ENCODE measurements at places on chromosomes 11 and 22.

GRCh38 chr11:96254087-96254486 is 88.9 kb downstream of the MAML2 start:
- DNase-seq: no peak

GRCh38 chr11:75445315-75445953 is 12.4 kb upstream of the KLHL35 start:
- peak; percentile 33 for DNase-seq

DNA sequence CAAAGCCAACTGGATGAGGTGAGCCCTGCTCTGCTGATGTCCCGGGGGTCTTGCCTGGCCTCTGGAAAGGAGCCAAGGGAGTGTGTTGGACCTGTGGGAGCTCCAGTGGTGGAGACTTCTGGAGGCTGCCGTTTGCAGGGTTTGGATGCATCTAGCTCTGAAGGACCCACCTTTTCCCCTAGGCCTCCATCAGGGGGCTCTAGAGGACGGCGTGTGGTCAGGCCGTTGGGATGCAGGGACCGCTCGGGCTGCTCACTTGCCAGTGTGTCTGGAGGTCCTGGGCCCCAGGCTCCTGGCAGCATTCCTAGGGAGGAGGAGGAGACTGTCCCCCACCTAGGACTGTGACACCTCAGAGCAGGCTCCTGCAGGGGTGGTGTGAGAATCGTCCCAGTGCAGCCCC is 58.3 kb downstream of the PRDM11 start:
- peak; percentile 51 for DNase-seq

DNA sequence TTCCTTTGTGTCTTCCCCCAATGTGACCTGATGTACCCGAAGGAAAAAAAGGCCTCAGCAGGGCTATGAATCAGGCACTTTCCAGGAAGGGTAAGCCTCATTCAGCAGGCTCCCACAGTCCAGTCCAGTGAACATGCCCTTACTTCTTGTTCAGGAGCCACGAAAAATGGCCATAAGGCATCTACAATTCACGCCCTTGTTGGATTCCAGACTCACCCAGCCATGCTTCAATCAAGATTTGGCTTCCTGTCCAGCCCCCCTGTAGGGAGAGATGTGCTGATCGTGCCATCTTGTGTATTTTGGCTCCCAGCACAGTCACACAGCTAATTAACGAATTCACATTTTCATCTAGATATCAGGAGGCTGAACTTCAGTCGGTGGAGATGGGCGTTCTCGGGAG is 9.9 kb upstream of the KCNJ5 start:
- DNase-seq: no peak

- DNase-seq: no peak
These were observed 18.0 kb downstream of the CNTF start for GRCh38 chr11:58640386-58641023.

DNA sequence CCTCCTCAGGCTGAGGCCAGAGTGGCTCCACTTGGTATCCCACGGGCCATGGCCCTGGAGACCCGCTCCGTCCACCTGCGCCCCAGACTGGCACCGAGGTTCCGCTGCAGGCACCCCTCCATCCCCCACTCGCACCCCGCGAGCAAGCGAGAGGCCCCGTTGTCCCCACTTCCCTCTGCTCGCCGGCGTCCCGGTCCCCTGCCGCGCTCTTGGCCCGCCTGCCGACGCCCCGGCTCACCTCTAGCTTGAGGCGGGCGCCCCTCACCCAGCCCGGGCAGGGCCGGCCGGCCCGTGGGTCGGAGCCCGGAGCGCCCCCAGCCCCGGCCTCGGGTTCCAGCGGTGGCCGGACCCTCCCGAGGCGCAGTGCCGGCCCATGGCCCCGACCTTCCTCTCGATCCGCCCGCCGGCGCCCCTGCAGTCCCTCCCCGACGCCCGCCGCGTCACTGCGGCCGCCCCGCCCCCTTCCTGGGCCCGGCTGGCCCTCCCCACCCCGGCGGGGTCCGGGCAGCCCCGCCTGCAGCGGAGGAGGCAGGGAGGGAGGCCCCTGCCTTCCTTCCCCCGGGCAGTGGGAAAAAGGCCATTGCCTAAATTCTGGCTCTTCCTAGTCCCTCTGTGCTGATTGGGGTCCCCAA is at the start of gene PITPNM1:
Gene PITPNM1 (minus strand): TSS at position 414 of the 632 bp plus-strand sequence. CDS start 1,183 bp downstream, outside the sequence.
- DNase-seq: no peak

DNA sequence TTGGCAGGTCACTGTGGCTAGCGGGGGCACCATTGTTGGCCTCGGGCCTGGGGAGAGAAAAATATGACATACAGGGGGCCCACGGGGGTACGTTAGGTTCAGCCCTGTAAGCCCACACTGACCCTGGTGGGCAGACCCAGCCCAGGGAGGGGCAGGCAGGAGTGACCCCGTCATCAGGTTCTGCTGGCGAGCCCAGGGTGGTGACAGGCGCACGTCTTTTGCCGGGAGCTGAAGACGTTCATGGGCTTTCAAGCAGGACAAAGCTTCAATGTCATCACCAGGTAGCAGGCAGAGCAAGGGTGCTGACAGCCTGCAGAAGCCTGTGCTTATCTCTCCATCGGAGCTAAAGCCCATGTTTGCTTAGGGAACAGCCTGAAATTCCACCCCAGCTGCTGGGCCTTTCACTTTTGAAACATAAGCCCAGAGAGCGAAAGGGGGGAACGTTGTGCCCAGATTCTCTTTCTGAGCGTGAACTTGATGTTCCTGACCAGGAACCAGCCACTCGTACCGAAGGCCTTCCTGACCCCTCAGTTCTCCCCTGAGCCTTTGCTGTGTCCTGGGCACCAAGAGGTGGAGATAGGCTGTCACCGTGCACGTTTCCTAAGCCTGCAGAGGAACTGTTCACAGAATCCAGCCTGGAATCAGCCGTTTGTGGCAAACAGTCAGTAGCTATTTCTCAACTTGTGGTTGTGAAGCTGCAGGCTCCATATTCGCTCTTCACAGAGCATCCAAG is 74.0 kb upstream of the ATXN10 start:
- no peak for DNase-seq

DNA sequence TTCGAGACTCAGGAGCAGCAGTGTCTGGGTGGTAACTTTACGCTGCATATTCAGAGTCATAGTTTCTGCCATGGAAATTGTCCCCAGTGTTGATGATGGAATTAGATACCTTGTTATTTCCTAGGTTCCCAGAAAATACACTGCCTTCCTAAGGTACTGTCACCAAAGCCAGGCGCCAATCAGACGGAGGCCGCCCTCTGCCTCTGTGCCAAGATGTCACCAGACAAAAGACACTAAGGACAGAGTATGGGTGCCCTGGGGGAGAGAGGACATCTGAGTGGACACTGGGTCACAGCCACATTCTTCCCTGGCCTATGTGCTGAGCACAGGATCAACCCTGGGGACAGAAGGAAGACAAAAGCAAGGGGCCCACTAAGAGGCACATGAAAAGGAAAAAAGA is 11.2 kb downstream of the PLA2G6 start:
- DNase-seq: no peak

GRCh38 chr11:19677381-19678080 is 35.1 kb upstream of the NAV2 start:
- no peak for DNase-seq

DNA sequence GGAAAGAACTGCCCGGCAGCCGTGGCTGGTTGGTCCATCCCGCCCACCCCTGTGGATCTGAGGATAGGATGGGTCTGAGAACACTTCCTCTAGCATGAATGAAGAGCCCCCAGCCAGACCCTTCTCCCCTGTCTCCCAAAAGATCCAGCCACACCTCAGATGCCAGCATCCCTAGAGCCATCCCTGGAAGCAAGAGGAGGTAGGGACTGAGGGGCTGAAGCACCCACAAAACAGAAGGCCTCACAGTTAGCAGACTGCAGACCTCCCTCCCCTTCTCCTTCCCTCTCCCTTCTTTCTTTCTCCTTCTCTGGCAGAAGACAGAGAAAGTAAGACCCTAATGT is 1.7 kb downstream of the NRXN2 start:
- no peak for DNase-seq

DNA sequence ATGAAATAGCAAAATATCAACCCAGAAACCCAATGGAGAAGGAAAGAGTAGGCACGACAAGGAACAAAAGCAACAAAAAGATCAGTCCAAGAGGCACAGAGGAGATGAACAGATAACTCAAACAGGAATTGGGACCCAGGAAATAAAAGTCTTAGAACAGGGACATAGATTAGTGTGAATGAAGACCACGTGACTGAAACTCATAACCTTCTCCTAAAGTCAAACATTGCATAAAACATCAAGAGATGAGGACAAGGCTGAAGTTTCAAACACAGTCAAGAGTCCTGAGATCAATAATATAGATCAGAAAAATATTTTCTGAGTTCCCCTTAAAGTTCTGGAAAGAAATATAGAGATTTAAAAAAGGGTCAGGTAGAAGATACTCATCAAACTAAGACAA is 24.4 kb upstream of the OR56B4 start:
- DNase-seq: no peak

- DNase-seq: no peak
These were observed 19.4 kb upstream of the CTSD start for GRCh38 chr11:1782831-1783724.

- DNase-seq: no peak
These were observed 17.1 kb upstream of the GDPD4 start for GRCh38 chr11:77318600-77318999.

GRCh38 chr11:129917231-129917630 is 21.9 kb upstream of the NFRKB start:
- DNase-seq: no peak

DNA sequence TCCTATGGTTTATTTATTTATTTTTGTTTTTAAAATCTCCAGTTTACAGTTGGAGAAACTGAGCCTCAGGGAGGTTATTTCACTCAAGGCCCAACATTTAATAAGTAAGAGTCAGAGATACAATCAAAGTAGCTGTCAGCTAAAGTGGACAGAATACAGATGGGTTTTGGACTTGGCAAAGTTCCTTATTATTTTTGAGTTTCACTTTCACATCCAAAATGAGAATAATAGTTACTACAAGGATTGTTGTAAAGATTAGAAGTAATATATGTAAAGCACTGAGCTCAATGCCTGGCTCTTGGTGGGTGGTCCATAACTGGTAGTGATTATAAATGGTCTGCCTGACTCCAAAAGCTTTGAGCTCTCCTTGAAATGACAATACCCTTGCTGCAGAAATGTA is 87.5 kb upstream of the SESN3 start:
- DNase-seq: no peak

DNA sequence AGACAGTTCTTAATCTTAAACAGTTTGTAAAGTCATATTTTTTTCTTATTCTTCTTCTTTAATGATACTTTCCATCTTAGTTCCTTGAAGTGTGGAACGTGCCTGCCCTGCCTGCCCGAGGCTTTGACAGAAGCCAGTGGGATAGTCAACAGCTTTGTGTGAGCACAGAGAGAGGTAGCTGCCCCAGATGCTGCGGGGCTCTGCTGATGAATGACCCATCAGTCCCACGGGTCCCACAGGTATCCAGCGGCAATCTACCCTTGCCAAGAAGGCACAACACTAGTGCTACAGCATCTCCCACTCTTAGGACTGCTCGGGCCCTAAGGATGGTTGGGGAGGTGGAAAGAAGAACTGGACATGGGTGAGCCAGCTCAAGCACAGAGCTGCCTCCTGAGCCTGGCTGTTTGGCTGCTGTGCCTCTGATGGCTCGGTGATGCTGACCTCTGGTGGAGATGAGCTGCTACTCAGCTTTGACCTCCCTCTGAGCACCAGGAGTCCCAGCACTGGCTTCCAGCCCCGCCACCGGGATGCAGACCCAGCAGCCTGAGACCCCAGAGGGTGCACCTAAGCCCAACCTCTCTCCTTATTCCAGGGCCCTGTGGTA is 11.8 kb upstream of the APLNR start:
- peak; percentile 63 for DNase-seq

Measured in NCI-H524 (cell line).